ENCODE measurements at places on chromosomes 16 and 17.

DNA sequence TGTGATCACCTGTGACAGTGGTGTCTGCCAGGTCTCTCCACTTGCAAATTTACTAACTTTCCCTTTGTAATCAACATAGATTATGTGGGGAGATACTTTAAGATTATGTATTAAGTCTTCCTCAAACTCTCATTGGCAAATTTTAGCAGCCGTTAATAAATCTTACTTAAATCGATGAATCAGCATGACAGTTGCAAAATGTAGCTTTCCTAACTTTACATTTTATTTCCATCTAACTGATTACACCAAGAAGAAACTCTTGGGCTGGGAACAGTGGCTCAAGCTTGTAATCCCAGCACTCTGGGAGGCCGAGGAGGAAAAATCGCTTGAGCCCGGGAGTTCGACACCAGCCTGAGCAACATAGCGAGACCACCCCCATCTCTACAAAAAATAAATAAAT, 23.3 kb upstream of the CPNE2 start:
- no peak for DNase-seq

DNA sequence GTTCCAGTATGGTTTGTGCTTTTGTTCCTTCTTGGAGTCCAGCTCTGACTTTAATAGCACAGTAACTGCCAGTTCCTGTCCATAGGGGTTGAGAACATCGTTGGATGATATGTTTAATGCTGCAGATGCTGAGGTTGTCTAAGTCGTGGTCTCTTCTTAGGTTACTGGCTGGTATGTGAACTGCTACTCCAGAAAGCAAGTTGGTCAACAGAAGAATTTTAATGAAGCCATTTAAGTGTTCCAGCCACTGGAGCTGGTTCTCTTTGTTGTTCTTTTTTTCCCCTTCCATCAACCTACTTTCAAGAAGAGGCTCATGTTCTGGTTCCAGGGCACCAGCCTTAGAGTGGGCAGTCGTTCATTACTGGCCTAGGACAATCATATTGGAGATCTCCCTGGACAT, 140.3 kb upstream of the TBX2 start:
- no peak for DNase-seq

DNA sequence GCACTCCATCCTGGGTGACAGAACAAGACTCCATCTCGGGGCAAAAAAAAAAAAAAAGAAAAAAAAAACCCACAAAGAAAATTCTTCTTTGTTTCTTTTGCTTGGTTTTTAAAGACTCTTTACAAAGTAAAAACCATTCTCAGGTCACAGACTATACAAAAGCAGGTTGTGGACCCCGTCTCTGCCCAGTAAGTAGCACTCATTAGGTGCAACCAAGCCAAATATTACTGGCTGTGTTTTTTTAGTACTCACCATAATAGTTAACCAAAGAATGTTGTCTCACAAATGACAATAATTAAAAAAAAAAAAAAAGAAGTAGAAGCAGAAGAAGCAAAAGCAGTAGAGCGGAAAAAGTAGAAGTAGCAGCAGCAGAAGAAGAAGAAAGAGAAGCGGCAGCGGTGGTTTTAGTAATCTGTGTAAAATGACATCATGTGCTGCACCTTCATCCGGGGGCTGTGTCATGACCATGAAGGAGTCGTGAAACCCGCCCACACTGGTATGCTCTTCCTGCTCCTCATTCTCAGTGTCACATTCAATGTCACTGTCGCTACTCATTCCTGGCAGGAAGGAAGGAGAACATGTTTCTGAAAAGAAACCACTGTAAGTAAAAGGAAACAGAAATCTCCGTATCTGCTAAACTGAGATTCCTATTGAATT, 105.4 kb downstream of the TRIM37 start:
- peak; percentile 67 for DNase-seq

- DNase-seq: no peak
Measured at GRCh38 chr17:42835732-42836131, 2.5 kb downstream of the PSME3 start.

- DNase-seq: peak; percentile 66
Measured at GRCh38 chr16:88617268-88618031, 20.9 kb upstream of the IL17C start.

GRCh38 chr16:64392456-64392855, 729.4 kb downstream of the CDH11 start:
- DNase-seq: no peak

- DNase-seq: peak; percentile 99
Measured at GRCh38 chr17:77391668-77392375, 251.1 kb downstream of the SEC14L1 start.

DNA sequence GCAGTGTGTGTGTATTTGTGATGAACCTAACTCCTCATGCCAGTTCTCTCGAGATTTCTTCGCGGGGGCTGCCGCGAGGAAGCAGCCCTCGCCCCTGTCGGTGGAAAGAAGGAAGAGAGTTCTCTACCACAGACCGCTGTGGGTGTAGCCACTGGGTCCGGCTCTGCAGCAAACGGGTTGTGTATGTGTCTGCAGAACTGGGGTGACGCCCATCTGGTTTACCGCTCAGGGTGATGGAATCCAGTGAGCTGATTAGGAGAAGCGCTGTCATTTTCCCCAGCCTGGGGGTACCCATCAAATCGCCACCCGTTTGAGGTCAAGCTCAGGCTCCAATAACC, 7.7 kb downstream of the CORO6 start:
- DNase-seq: no peak

DNA sequence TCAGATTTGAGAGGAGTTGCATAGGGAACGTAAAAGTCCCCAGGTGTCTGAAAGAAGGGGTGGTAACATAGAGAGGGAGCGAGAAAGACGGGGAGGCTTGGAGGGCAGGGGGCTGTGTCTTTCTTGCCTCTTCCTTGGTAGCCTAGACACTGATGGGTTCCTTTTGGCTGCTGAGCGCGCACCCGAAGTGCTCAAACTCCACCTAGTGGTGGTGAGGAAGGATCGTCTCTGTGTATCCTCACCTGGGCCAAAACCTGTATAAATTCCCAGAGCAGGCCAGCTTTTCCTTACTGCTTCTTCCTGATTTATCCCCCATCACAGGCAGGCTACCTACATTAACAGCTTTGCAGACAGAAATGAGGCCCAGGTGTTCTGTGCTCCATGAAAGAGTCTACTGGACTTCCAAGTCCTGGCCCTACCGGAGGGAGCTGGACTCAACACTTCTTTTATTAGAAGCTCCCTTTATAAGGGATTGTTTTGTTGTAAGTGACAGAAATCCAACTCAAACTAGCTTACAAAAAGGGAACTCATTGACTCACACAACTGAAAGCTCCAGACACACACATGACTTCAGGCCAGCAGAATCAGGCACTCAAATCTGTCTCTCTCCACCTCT, 5.5 kb upstream of the SLC25A35 start:
- peak; percentile 64 for DNase-seq

- peak; percentile 16 for DNase-seq
Measured at GRCh38 chr17:6257336-6257735, 177.6 kb downstream of the AIPL1 start.

GRCh38 chr16:75287708-75288107, 36.3 kb upstream of the BCAR1 start:
- no peak for DNase-seq

GRCh38 chr17:9434642-9435057, 141.0 kb downstream of the STX8 start:
- DNase-seq: no peak

DNA sequence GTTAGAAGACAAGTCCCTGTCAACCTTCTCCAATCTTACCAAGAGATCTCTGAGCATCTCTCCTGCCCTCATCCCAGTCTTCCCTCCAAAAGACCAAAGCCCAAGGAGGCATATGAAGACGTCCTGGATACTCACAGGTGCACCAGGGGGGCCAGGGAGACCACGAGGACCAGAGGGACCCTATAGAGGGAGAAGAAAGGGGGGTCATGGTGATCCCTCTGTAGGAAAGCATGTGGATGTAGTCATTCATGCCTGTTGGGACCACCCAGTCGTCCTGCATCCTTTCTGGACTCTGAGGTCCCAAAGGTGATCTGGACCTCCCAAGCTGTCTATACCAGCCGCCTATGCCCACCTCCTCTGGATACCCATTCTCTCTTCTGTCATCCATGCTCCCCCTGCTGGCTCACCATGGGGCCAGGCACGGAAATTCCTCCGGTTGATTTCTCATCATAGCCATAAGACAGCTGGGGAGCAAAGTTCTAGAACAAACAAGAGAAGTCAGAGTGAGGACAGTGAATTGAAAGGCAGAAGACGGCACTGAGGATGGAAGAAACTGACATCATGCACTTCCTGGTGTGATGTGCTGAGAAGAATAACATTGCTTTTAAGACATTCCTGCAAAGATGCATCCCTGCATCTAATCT, 3.3 kb downstream of the COL1A1 start:
- DNase-seq: peak; percentile 63

- no peak for DNase-seq
Measured at GRCh38 chr16:69182730-69183416, 4.1 kb upstream of the SNTB2 start.

DNA sequence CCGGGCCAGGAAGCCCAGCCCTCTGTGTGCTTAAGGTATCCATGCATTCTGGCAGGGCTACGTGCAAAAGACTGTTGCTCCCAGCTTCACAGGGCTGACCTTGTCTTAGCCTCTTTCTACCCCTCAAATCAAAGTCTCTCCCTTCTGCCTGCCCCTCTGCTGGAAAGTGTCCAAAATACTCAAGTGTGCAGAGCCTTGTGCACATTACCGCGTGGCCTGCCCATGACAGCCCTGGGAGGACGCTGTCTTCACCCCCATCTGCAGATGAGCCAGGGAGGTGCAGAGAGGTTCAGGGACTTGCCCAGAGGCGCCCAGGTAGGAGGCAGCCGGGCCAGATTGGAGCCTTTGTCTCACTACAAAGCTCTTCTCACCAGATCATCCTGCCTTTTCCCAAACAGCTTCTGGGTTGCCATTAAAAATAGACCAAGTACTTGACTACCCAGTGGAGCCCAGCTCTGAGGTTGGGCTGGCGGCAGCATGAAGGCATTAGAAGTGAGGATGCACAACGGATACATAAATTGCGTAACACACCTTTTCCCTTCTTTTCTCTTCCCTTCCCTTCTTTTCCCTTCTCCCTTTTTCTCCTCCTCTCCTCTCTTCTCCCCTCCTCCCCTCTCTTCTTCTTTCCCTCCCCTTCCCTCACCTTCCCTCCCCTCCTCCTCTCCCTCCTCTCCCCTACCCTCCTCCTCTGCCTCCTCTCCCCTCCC, 3.5 kb downstream of the CACNG4 start:
- no peak for DNase-seq

GRCh38 chr16:88988980-88989811, 12.2 kb upstream of the CBFA2T3 start:
- DNase-seq: no peak

DNA sequence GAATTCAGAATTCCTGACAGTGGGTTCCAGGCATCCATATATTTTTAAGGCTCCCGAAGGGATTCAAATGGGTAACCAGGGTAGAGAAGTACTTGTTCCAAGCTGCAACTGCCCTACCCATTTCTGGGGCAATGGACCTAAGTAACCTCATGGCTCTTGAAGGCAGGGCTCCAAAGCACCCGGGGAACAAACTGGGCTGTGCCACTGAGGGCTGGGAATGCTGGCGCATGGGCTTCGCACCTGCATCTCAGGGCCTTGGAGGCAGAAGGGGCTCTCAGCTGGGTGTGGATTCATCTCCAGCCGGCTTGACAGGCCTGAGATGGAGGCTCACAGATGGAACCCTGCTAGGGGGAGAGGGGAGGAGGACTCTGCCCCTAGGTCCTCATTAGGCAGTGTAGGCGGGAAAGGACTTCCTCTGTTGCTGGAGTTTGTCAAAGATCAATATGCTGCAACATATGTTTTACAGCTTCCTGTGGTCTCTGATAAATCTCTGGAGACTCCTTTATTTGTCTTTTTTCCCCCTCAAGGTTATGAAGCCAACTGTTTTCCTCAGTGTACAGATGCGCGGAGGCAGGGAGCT, 232.3 kb upstream of the NLRP1 start:
- DNase-seq: no peak

- DNase-seq: peak; percentile 83
Measured at GRCh38 chr17:72126575-72127486, 6.0 kb downstream of the SOX9 start.

DNA sequence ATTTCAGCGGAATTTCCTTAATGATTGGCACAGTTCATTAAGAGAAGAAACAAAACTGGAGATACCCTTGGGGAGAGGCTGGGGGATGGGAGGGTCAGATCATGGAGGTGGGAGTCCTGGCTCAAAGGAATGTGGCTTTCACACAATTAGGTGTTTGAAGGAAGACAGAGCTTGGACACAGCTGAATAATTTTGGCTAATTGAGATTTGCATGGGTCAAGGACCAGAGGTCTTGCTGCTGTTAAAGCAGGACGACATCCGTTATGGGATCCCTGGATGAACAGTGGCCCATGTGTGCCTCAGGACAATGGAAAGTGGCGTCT, 160.3 kb downstream of the HS3ST3B1 start:
- no peak for DNase-seq

DNA sequence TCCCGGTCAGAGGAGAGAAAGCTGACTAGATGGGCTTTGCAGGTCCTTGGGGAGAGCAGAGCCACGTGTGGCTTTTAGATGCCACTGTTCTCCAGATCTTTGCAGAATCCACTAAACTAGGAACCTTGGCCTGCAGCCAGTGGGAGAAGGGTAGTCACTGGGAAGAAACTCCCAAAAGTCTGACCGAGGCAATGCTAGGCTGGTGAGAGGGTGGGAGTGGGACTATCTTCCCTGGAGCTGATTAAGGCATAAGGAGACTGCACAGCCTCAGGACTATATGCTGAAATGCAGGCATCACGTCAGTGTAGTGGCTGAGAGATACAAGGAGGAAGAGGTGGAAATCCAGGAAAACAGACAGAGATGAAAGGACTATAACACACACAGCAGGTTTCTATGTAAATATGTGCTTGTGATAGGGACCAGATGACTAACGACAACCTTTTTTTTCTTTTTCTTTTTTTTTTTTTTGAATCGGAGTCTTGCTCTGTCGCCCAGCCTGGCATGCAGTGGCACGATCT, 2.2 kb upstream of the GSDMA start:
- DNase-seq: no peak

- DNase-seq: no peak
Measured at GRCh38 chr17:2591040-2591640, 2.3 kb upstream of the PAFAH1B1 start.

DNA sequence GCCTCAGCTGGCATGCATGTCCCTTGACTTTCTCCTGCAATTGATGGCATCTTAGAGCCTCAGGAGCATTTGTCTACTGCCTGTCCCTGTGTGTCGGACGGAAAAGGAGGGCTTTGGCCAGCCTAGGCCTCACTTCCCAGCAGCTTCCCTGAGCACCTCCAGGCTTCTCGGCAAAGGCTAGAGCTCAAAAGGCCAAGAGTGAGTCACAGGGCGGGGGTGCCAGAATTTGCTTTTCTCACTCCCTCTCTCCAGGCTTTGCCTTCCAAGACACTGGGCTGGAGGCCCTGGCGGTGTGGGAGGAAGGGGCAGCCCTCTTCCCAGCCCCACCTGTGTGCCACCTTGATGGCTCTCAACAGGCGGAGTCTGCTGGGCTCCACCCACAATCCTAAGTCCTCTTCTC, 107.3 kb upstream of the MAF start:
- DNase-seq: no peak

GRCh38 chr16:80317599-80318037, 223.2 kb upstream of the DYNLRB2 start:
- DNase-seq: peak; percentile 20

- DNase-seq: no peak
Measured at GRCh38 chr16:71357681-71358080, 842 bp upstream of the CALB2 start.
